ENCODE measurements at places on chromosomes 13 and 19. TPM values are rescaled to one million over a fixed set of nuclear protein-coding genes. Genes with fewer than 3 reads are reported as not detected.

The ATP8B3 gene
- 20.2 TPM for total RNA-seq

The UBE2L5 gene
- not detected for total RNA-seq

The GSX1 gene
- total RNA-seq = not detected

The PSG2 gene
- not detected for total RNA-seq

The ZNF66 gene
- 18.5 TPM for total RNA-seq

The PSG11 gene
- total RNA-seq = not detected

The CD70 gene
- total RNA-seq = 17.3 TPM

The PSPN gene
- 2.6 TPM for total RNA-seq

The SCGB2B2 gene
- 0.21 TPM for total RNA-seq

The ALG5 gene
- 32.0 TPM for total RNA-seq

The CBARP gene
- total RNA-seq = 0.10 TPM

The CGB2 gene
- not detected for total RNA-seq

The F2RL3 gene
- 0.74 TPM for total RNA-seq

The C19orf85 gene
- not detected for total RNA-seq

The MLNR gene
- total RNA-seq = not detected

The PRSS57 gene
- not detected for total RNA-seq

The GADD45GIP1 gene
- total RNA-seq = 25.4 TPM

The SIX5 gene
- total RNA-seq = 0.53 TPM

The GFY gene
- total RNA-seq = not detected

The KCNRG gene
- total RNA-seq = 0.18 TPM

The NOSIP gene
- 159 TPM for total RNA-seq

The SPRED3 gene
- 1.3 TPM for total RNA-seq

The IL4I1 gene
- total RNA-seq = 1.6 TPM

The TEX29 gene
- not detected for total RNA-seq

The STX10 gene
- total RNA-seq = 68.4 TPM

The DACT3 gene
- 0.42 TPM for total RNA-seq

The IFNL1 gene
- not detected for total RNA-seq

The HNRNPM gene
- 283 TPM for total RNA-seq

The CCDC61 gene
- total RNA-seq = 29.2 TPM

The NR1H2 gene
- 64.1 TPM for total RNA-seq

The TDRD12 gene
- total RNA-seq = 0.21 TPM

The NLRP11 gene
- not detected for total RNA-seq

The SRRM5 gene
- total RNA-seq = 0.71 TPM
